ENCODE measurements at places on chromosomes 5 and 9. TPM values are rescaled to one million over a fixed set of nuclear protein-coding genes. Genes with fewer than 3 reads are reported as not detected.

The ADAMTS2 gene
- not detected for total RNA-seq

DNA sequence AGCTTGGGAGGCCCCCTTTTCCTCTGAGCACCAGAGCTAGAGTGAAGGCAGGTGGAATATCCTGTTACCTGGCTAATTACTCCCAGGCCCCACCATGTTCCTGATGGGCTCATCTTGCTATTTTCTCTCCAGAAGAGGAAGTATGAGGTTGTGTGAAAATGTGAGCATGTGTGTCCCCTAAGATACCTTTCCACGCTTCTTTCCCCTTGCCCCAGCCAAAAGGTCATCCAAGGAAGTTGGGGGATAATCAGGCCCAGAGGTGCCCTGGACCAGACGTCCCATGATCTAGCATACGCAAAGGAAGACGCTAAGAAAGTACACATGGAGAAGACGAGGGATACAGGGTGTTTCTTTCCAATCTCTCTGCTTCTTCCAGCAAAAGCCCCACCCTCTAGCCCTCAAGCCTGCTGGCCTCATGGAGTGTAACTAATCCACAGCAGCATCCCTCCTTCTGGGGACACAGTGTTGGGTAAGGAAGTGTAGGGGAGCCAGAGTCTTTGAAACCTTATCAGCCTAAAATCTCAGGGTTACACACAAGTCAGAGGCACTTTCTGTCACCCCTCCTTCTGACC, 115.3 kb downstream of the SLC1A3 start:
- H3K4me3 ChIP-seq: no peak overlapping the region
- no peaks in the 10 kb centered on the region for H3K27me3 ChIP-seq
- H3K27ac ChIP-seq: no peak overlapping the region
- H3K36me3 ChIP-seq: no peaks in the 10 kb centered on the region
- H3K4me1 ChIP-seq: peaks cover 29% of the 10 kb centered on the region
- DNase-seq: no peak

GRCh38 chr5:6430418-6431028, 18.1 kb upstream of the UBE2QL1 start:
- H3K4me1 ChIP-seq: no peaks in the 10 kb centered on the region
- H3K4me3 ChIP-seq: no peak overlapping the region
- no peak for DNase-seq
- H3K27ac ChIP-seq: no peak overlapping the region
- H3K36me3 ChIP-seq: no peaks in the 10 kb centered on the region
- peaks cover 4% of the 10 kb centered on the region for H3K27me3 ChIP-seq

The IRX1 gene
- total RNA-seq: not detected

GRCh38 chr5:71767661-71768060, 48.6 kb downstream of the CARTPT start:
- no peak overlapping the region for H3K27ac ChIP-seq
- no peak for DNase-seq
- H3K27me3 ChIP-seq: no peaks in the 10 kb centered on the region
- H3K36me3 ChIP-seq: no peaks in the 10 kb centered on the region
- no peaks in the 10 kb centered on the region for H3K4me1 ChIP-seq
- H3K4me3 ChIP-seq: no peak overlapping the region

DNA sequence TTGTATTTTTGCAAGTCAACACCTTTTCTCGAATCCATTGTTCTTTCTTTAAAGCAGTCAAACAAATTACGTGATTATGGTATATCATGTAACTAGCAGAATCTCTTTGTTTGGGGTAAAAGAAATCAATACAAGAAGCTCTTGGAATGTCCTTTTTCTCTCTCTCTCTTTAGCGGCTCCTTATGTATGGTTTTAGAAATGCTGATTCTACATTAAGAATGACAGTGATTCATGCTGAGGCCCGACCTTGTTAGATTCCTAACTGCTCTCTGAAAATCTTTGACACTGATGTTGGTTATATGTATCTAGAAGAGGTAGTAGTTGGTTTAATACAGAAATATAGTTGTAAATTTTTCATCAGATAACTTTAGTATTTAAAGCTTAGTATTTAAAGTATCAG, 76.4 kb downstream of the SNX24 start:
- DNase-seq: no peak
- no peaks in the 10 kb centered on the region for H3K4me1 ChIP-seq
- H3K27ac ChIP-seq: no peak overlapping the region
- no peaks in the 10 kb centered on the region for H3K27me3 ChIP-seq
